ENCODE measurements at places on chromosomes 1 and 21. TPM values are rescaled to one million over a fixed set of nuclear protein-coding genes. Genes with fewer than 3 reads are reported as not detected.

The SPATA17 gene
- 0.18 TPM for total RNA-seq

The SUMO3 gene
- 85.0 TPM for total RNA-seq

The SNX7 gene
- total RNA-seq, result 31.4 TPM

The CFAP74 gene
- not detected for total RNA-seq

The RNU1-1 gene
- total RNA-seq, result not detected

The SYDE2 gene
- total RNA-seq, result 5.0 TPM

The C1orf21 gene
- total RNA-seq, result 39.2 TPM

The CRNN gene
- total RNA-seq, result not detected

The IGSF3 gene
- total RNA-seq, result 0.35 TPM

The PLA2G2A gene
- not detected for total RNA-seq

The ELF3 gene
- not detected for total RNA-seq

The FCGR1A gene
- total RNA-seq, result not detected

The SMIM12 gene
- total RNA-seq, result 31.9 TPM

The GRHL3 gene
- not detected for total RNA-seq

The ARHGAP30 gene
- total RNA-seq, result not detected

The RALGPS2 gene
- 13.0 TPM for total RNA-seq

The RHBG gene
- total RNA-seq, result not detected

The ATP6V1G3 gene
- total RNA-seq, result not detected

The TRIM17 gene
- 0.53 TPM for total RNA-seq

The TTLL10 gene
- not detected for total RNA-seq

The RPE65 gene
- total RNA-seq, result not detected

The PMF1 gene
- 83.6 TPM for total RNA-seq

The HNRNPR gene
- 86.5 TPM for total RNA-seq

The IGSF9 gene
- total RNA-seq, result not detected

The OLFML2B gene
- total RNA-seq, result 2.0 TPM

The PLPPR5 gene
- not detected for total RNA-seq

The PLA2G2F gene
- not detected for total RNA-seq

The MTF1 gene
- total RNA-seq, result 1.7 TPM

The AGRN gene
- 102 TPM for total RNA-seq

The CSDE1 gene
- 791 TPM for total RNA-seq

The ZBTB37 gene
- 1.2 TPM for total RNA-seq

The OPRD1 gene
- total RNA-seq, result not detected

The CD164L2 gene
- total RNA-seq, result not detected

The RPF1 gene
- 45.2 TPM for total RNA-seq

The SDHB gene
- 159 TPM for total RNA-seq

The WNT9A gene
- 0.29 TPM for total RNA-seq

The DDX59 gene
- total RNA-seq, result 14.4 TPM

The KCNAB2 gene
- 8.4 TPM for total RNA-seq

The DRAXIN gene
- total RNA-seq, result not detected

The DDAH1 gene
- 53.7 TPM for total RNA-seq

The C8B gene
- total RNA-seq, result not detected

The RSPH1 gene
- total RNA-seq, result not detected

The OLFML3 gene
- 153 TPM for total RNA-seq

The HAO2 gene
- not detected for total RNA-seq

The S100A4 gene
- 54.9 TPM for total RNA-seq

The PERM1 gene
- not detected for total RNA-seq

The GJA9 gene
- not detected for total RNA-seq

The EFNA3 gene
- total RNA-seq, result 0.53 TPM

The LMX1A gene
- total RNA-seq, result not detected

The MYOC gene
- total RNA-seq, result not detected

The NUDT4B gene
- total RNA-seq, result 20.7 TPM

The SLC1A7 gene
- not detected for total RNA-seq

The FOXD3 gene
- not detected for total RNA-seq

The FAM72C gene
- total RNA-seq, result 2.5 TPM

Data from myometrial cell (primary cell).